ENCODE measurements at places on chromosomes 7 and 10.

DNA sequence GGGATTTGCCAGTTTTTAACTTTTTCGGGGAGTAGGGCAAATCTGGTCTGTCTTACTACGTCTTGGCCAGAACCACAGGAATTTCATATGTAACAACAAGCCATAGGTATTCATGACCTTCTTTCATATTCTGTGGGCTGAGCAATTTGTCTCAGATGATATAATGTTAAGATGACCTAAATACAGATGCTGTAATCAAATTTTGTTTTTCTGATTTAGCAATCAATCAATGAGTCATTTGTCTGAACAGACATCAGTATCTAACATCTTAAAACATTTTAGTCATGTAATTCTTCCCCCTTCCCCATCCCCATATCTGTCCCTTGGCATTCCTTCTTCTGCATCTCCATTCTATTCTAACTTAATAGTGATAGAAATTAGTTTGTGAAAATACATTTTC is 24.8 kb upstream of the NME8 start:
- DNase-seq, result no peak

DNA sequence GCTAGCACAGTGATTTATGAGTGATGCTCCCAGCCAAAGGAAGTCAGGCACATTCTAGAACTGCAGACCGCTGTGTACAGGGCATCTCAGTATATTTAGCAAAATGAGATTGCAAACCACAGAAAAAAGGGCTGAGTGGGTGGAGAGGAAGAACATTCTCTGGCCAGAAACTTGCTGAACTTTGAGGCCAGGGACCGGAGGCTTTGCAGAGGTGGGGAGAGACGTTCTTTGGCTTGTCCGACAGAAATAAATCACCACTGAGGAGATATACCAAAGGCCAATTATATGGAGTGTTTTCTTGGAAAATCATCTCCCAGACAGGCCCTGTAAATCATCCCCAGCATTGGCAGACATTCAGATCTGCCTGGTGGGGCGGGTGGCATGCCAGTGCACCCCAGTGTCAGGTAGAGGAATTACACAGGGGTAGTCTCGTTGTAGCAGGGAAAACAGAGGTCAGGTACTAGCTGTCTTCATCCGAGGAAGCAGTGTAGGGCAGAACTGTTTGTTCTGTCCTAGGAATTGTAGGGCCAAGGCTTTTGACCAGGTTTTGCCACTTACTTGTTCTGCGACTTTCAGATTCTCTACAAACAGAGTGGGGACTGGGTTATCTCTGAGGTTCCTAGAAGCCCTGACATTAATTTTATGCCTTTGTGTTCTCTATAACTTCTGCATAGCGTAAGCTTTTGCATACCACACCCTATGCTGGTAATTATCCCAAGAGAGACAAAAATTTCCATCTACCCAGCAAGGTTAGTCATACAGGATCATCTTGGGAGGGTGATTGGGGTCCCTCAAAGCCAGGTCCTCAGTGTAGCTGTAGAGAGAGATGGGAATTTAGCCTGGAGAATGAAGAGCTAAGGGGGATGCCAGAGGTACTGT is 655.6 kb downstream of the LRMDA start:
- DNase-seq, result no peak

- no peak for DNase-seq
Measured at GRCh38 chr7:85000735-85001350, 186.0 kb downstream of the SEMA3D start.

- DNase-seq, result no peak
Measured at GRCh38 chr7:50363327-50364060, 59.0 kb downstream of the IKZF1 start.

- no peak for DNase-seq
Measured at GRCh38 chr7:139648941-139649425, 125.5 kb downstream of the CLEC2L start.

GRCh38 chr7:26705567-26705966 is 158.8 kb downstream of the SKAP2 start:
- no peak for DNase-seq

GRCh38 chr10:51108406-51108805 is 34.1 kb downstream of the PRKG1 start:
- DNase-seq, result no peak

GRCh38 chr7:39407137-39407536 is 159.1 kb upstream of the YAE1 start:
- DNase-seq, result no peak

- DNase-seq, result no peak
Measured at GRCh38 chr7:3260401-3260715, 40.7 kb upstream of the SDK1 start.

DNA sequence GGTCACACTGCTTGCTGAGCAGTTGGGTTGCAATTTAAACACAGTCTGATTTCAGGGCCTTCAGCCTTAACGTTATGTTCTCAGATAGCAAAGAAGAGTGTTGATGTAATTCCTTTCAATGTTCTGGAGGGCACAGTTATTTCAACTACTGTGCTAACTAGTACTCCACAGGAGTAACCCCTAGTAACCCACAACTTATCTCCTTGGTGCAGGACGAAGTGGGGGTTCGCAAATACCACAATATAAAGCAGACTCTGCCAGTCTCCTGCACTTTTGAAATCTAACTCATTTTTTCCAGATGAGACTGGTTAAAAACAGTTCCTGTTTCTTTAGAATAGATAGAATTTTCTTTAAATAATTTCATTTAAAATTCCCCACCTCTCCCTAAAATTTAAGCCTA is 47.1 kb upstream of the NCAPG2 start:
- DNase-seq, result no peak

- DNase-seq, result no peak
Measured at GRCh38 chr10:62819141-62819920, 3.2 kb upstream of the EGR2 start.

DNA sequence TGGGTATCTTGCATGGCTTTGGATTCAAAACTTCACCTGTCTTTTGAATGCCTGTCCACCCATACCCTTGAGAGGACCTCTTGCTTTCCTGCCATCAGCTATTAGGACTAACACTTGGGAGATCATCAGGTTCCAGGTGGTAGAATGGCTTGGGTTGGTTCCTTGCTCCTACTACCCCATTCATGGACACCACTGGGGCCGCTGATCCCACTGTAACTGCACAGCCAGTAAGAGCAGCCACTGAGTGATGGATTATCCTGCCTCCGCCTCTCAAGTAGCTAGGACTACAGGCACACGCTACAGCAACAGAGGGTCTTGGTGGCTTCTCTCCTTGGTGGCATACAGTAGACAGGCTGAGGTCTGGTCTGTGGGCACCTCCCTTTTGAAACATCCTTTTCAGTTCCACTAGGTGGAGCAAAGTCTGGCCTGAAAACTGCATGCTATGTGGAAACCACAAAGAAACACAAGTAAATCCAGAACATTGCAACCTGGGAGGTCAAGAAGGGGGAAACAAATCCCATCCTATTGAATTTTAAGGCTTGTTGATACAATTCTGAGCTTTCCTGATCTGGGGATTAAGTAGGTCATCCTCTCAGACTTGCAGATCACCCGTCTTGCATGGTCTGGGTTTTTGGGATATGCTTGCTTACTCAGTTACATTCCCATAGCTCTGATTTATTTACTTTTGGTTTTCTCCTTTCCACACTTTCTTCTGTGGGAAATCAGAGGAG is 9.4 kb downstream of the WBP1L start:
- no peak for DNase-seq

Data from activated naive CD4-positive, alpha-beta T cell (primary cell).